ENCODE measurements at places on chromosomes 1 and 21.

DNA sequence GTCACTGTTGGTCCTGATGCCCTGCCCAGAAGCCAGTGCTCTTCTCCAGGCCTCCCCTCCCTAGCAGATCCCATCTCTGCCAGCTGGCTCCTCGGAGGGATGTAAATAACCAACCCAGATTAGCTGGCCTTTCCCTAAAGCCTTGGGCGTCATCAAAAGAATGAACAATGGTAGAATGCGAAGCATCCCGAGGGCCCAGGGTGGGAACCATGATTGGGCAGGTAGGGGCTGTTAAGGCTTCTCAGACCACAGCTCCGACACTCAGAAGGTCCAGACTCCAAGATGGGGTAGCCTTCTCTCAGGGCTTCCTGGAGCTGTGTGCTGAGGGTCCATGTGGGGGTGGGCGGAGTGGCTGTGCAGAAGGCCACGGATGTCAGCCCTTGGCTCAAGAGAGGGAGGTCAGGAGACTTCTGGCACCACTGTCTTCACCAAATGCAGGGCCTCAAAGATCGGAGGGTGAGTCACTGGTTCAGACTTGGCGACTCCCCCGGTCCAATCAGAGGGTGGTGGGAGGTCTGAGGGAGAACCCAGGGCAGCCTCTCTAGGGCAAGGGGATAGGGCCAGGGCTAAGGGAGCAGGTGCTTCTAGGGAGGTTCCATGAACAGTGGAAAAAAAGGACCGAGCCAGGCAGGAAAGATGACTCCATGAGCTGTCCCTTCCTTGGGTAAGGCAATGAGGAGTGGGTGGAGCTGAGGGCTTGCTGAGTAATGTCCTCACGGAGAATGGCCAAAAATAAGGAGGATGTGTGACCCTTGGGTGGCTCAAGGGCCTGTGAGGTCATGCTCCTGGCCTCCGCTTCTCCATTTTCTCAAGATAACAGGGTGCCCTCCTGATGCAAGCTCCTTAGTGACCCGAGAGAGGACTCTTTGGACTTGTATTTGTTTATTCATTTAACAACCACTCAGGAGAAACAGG is 58.4 kb upstream of the EPS8L3 start:
- no peak for DNase-seq

- DNase-seq, result no peak
Observed at GRCh38 chr1:70863239-70863638, 184.4 kb downstream of the PTGER3 start.

- DNase-seq, result no peak
Observed at GRCh38 chr1:240413732-240414131, 198.2 kb downstream of the GREM2 start.

GRCh38 chr1:227757781-227758180 is 22.5 kb downstream of the SNAP47 start:
- DNase-seq, result no peak

- DNase-seq, result no peak
Observed at GRCh38 chr1:209431402-209431801, 152.1 kb upstream of the CAMK1G start.

DNA sequence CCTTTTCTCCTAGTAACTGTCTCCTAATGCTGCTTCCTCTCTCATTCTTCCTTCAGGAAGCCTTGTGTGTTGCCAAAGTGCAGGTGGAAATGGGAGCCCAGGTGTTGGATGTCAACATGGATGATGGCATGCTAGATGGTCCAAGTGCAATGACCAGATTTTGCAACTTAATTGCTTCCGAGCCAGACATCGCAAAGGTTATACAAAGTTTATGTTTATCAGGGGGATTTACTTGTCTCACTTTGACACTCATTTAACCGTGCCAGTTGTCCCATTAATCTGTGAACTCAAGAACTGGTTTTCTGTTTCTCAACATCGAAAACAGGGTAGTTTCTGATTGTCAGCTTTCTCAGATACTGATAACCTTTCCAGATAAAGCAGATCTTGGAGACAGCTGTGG is 40.4 kb downstream of the MTR start:
- no peak for DNase-seq

GRCh38 chr1:109307274-109308021 is 637 bp upstream of the MYBPHL start:
- DNase-seq, result no peak

- DNase-seq, result no peak
Observed at GRCh38 chr1:84998642-84999280, 1.8 kb upstream of the MCOLN2 start.

DNA sequence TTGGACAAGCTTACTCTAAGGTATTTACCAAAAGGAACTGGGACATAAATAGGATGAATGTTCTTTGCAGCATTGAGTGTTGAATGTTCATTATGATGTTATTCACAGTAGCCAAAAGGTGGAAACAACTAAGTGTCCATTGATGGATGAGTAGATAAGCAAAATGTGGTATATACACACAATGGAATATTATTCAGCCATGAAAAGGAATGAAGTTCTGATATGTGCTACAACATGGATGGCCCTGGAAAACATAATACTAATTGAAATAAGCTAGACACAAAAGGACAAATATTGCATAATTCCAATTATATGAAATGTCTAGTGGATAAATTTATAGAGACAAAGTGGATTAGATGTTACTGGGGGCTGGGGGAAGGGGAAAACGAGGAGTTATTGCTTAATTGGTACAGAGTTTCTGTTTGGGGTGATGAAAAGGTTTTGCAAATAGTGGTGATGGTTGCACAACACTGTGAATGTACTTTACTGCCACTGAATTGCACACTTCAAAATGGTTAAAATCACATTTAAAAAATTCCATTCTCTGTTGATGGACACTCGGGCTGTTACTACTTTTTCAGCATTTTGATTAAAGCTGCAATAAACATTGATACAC is 2.9 kb downstream of the MTARC1 start:
- no peak for DNase-seq

GRCh38 chr1:149888999-149889289 is 10.4 kb upstream of the BOLA1 start:
- no peak for DNase-seq

DNA sequence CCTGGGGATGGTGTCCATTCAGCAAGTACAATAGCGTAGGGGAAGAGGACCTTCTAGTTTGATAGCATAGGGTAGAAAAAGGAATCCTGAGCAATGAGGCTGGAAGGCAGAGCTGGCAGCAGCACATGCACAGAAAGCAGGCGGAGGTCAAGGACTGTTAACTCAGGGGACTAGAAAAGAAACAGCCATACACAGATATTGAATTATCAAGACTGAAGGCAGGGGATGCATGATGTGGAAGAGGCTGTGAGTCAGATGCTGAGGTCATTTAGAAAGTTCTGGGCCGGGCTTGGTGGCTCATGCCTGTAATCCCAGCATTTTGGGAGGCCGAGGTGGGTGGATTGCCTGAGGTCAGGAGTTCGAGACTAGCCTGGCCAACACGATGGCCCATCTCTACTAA is 65.6 kb downstream of the OPTC start:
- no peak for DNase-seq

DNA sequence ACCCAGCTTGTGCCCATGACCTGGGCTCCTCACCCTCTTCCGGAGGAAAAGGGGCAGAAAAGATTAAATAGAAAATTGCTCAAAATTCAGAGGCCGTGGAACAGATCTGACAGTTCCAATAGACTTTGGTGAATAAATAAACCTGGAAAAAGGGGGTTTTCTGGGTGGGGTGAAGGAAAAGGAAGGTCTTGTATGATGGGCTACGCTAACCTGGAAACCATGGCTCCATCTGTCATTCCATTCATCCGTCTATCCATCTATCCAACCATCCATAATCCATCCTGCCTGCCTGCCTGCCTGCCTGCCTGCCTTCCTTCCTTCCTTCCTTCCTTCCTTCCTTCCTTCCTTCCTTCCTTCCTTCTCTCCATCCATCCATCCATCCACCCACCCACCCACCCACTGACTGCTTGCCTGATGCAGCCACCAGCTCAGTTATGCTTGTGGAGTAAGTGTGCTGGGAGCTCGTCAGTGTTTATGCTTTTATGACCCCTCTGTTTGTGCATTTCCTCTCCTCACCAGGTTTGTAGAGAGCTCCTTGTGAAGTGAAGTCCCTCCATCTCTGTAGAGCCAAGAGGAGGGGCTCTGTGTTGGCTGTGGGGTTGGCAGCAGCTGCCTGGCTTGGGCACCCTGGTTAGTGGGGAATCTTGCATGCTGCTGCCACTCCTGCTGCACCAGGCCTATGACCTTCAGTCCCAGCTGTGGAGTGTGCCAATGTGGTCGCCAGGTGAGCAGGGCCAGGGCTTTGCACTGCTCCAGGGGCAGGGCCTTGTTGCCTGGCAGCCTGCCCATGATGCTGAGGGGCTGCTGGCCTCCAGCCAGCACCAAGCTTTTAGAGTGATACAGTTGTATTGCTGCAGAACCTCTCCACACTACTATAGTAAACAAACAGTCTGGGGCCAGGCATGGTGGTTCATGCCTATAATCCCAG is 16.0 kb upstream of the POU3F1 start:
- no peak for DNase-seq

DNA sequence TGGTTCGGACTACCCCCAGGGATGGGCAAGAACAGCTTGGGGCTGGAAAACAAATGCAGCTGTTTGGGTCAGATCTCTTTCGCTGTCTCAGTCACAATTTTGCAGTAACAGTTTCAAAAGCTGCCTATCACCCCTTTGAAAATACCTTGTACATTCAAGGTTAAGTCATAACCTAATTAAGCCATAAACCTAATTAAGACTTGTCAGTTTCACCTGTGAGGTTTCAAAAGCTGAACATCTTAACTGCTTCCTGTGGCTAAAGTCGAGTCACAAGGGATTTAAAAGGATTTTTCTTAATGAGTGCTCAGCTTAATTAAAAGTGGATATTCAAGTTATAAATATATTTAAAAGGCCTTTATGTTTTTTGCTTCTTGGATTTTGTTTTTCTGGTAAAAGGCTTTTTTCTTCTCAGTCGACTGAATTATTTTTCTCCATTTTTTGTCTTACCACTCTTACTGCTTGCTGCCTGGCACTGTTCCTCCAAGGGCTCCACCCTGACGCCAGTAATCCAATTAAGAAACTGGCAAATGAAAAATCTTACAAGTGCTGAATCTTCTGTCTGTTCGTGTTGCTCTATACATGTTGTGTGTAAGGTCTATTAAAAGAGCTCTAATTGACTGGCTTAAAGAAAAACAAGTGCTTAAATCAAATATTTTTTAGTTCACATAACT is 31.3 kb downstream of the CBR1 start:
- no peak for DNase-seq

DNA sequence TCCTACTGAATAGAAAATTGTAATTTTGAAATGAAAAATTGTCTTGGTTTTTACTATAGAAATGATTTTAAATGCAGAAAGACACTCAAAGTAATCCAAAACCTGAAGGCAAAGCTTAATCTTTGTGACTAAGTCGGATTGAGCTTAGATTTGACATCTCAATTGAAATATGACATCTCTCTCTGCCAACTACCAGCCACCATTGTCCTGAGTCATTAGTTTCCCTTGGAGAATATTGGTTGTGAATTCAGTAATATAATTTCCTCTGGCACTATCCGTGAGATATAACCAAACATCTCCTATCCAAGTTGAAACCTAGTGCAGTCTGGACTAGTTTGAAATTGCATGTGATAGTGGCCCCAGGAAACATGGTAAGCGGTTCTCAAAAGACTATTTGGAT is 37.1 kb downstream of the PLA2G4A start:
- no peak for DNase-seq

- no peak for DNase-seq
Observed at GRCh38 chr1:30762152-30762929, 4.8 kb upstream of the LAPTM5 start.

GRCh38 chr1:37714226-37714625 is 21.9 kb downstream of the CDCA8 start:
- DNase-seq, result no peak

DNA sequence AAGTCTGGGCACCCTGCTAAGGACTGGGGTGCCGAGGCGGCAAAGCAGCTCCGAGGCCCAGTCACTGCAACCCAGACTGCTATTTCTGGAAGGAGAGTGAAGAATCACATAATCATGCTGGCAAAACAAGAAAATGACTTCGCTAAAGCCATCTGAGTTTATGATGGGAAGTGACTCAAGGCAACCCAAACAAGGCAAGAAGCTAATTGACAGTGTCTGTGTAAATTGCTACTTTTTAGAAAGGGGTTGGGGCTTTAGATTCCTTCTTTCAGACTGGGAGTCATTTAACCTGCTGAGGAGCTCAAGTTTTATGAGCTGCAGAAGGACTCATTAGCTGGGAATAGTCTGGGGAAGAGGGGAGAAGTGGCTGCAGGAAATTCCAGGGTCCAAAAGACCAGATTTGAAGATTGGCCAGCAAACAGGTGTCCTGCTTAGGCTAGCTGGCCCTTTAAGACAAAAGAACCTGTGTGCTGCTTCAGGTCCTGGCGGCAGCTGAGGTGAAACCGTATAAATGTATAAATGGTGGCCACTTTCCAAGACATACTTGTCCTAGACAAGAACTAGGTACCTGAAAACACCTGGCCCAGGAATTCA is 28.1 kb downstream of the TSHB start:
- no peak for DNase-seq

DNA sequence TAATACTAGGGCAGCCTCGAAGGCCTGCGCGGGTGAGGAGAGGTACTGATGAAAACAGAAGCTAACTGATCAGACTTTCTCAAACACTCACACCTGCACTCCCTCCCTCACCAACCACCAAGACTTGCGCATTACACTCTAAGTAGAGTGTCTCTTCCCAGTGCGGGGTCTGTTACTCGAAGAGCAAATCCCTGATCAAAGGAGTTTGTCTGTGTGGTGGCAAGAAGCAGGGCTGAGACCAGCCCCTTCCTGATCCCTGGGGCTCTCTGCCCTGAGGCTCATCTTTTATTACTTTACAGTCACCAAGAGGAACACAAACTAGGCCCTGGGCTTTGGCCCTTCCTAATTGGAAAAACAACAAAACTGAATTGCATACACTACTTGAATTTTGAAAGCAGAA is 19.5 kb upstream of the TSNAX start:
- DNase-seq, result no peak

DNA sequence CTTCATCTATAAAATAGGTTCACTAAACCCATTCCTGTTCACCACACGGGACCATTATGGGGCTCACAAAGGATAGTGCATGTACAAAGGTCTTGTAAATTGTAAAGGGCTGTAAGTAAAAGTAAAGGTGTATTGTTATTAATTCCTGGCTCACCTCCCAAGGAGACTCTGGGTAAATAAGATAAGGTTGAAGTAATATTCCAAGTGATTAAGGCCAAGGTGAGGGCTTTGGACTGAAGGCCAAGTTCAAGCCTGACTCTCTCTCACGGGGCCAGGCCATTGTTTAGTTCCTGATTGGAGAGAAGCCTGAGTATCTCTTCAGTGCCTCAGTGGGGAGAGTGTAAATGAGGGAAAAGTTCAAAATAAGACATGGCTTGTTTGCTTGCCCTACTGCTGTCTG is 19.5 kb upstream of the ZFYVE9 start:
- DNase-seq, result no peak

DNA sequence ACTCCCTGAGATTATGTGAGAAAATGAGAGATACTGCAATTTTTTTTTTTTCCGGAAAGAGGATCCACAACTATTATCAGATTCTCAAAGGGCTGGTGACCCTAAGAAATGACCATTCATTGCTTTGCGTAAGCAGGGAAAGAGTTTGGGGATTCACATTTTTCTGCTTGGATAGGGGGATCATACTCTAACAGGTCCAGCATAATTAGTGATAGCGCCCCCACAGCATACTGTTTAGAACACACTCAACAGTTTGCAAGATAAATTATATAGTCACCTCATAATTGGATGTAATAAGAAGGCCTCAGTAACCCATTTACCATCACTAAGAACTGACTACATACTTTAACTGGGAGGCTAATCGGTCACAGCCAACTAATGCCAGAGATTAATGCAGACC is 1.9 kb downstream of the CCT3 start:
- DNase-seq, result no peak
